Activated T-cell treated with anti-CD3 and anti-CD28 coated beads for 4 hours (primary cell): ENCODE measurements at places on chromosomes 4 and X.

GRCh38 chr4:8780596-8781368 is 90.9 kb downstream of the HMX1 start:
- no peak for DNase-seq

- no peak for DNase-seq
Observed at GRCh38 chr4:152646221-152646620, 33.6 kb downstream of the TMEM154 start.

DNA sequence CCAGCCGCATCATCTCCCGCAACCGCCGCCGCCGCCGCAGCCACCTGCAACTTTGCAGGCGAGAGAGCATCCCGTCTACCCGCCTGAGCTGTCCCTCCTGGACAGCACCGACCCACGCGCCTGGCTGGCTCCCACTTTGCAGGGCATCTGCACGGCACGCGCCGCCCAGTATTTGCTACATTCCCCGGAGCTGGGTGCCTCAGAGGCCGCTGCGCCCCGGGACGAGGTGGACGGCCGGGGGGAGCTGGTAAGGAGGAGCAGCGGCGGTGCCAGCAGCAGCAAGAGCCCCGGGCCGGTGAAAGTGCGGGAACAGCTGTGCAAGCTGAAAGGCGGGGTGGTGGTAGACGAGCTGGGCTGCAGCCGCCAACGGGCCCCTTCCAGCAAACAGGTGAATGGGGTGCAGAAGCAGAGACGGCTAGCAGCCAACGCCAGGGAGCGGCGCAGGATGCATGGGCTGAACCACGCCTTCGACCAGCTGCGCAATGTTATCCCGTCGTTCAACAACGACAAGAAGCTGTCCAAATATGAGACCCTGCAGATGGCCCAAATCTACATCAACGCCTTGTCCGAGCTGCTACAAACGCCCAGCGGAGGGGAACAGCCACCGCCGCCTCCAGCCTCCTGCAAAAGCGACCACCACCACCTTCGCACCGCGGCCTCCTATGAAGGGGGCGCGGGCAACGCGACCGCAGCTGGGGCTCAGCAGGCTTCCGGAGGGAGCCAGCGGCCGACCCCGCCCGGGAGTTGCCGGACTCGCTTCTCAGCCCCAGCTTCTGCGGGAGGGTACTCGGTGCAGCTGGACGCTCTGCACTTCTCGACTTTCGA is 654 bp downstream of the ATOH1 start:
- DNase-seq, result no peak

- DNase-seq, result no peak
Observed at GRCh38 chrX:150763810-150764209, 70.6 kb downstream of the MTMR1 start.
